ENCODE measurements at places on chromosomes 16 and 17.
A peak's percentile ranks its signal among the peaks of the same experiment; 100 is the strongest.

- DNase-seq = no peak
These were observed 889 bp upstream of the ZNF423 start for GRCh38 chr16:49856672-49857330.

- DNase-seq = no peak
These were observed 122.3 kb downstream of the MRTFB start for GRCh38 chr16:14193316-14193871.

GRCh38 chr17:72253597-72253996 lies 132.8 kb downstream of the SOX9 start:
- no peak for DNase-seq

- DNase-seq = no peak
These were observed 79.3 kb downstream of the MRC2 start for GRCh38 chr17:62706598-62707424.

DNA sequence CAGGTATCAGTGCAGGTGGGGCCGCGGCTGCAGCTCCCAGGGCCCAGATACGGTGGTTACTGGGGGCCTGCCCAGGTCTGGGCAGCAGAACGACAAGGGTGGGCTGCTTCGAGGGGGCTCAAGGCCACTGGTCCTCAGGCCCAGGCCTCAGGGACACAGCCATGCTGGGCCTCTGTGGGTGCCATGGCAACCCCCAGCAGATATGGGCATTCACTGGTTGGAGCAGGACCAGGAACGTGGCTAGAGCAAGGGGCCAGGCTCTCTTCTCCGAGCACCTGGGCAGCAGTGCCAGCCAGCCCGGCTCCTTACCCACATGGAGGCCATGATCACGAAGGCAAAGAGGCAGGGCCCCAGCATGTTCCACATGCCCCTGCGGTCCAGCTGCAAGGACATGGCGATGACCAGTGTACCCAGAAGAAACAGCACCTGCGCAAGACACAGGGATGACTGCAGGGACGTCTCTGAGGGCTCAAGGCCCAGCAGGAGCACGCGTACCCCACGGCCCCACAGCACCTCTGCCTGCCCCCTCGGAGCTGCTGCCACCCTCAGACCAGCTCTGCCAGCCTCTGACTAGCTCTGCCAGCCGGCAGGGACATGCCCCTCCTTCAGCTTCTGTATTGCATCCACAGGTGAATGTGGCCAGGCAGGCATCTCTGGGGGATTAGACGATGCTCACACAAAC lies 2.1 kb upstream of the MRPL28 start:
- DNase-seq = no peak

GRCh38 chr16:64240586-64240985 lies 881.3 kb downstream of the CDH11 start:
- peak; percentile 93 for DNase-seq

DNA sequence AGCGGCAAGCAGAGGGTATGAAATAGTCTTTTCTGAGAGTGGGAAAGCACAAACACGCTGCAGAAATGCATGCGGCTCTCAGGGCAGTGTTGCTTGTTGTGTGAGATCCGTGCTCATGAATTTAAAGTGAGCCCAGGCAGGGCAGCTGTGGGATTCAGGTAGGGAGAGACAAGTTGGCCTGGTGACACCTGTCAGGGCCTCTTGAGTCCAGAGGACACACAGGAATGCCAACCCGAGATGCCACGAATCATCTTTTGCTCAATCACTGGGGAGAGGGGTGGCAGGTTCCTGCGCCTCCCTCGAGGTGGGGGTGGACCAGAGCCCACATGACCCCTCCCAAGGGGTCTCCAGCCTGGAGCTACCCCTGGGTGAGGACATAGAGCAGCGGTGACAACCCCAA lies 211.9 kb downstream of the GSG1L start:
- DNase-seq = no peak

DNA sequence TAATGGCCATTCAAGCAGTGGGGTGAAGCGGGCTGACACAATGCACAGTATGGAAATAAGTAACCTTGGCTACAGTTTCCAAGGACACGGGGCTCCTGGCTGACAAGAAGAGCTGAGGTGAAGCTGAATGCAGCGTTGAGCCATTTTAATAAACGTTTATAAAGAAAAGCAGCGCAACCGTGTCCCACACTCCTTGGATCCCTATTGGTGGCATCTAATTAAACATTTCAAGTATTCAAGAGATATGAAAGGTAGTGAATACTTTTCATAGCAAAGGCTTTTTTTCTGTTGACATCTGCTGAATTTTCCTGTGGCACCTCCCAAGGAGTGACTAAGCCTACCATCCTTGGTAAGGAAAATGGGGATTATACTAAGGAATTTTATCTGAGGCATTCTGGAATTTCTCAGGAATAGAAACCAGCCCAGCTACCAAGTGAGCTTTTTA lies 26.5 kb downstream of the DUSP14 start:
- DNase-seq = no peak

- no peak for DNase-seq
These were observed 35.6 kb upstream of the MNT start for GRCh38 chr17:2436316-2436905.

GRCh38 chr17:43547659-43548256 lies 1.6 kb upstream of the ETV4 start:
- DNase-seq = no peak

DNA sequence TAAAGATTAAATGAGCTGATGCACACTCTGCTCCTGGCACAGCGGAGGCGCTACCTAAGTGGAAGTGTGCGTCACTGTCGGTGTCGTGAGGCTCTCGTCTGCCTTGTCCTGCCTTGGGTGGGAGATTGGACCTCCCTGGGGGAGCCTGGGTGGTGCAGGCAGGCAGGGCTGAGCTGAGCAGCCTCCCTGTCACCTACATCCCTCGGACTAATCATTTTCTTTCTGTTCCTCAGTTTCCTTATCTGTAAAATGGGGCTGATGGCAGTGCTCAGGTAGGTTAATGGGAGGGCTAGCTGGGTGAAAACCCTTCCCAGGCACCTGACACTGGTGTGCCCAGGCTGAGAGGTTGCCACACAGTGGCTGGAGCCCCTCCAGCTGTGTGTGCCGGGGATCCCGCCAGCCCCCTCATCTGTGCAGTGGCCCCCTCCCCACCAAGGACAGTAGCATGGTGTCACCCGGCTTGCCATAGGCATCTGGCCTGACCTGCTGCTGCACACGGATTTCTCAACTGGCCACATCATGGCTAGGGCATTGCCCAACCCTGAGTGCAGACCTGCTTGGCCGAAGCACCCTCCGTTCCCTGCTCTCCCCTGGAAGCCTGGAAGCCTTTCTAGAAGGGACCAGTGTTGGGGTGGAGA lies 4.3 kb downstream of the ADCY7 start:
- no peak for DNase-seq

DNA sequence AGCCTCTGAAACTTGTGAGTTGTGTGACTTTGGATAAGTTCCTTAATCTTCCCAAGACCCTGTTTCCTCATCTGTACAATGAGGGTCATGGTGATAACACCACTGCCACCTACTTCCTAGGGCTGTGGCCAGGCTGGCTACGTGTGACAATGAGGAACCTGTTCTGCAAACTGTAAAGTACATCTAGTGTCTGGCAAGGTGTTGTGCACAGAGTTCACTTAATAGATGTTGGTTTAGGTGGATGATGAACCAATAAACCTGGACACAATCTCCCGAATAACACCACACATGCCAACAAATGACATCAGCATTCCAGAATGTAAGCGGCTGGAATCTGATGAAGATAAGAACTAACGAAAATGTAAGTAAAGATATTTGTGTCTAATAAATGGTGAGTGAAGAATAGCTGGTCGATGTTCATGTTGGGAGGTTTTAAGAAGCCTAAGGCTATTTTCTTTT lies 82.3 kb downstream of the MARCHF10 start:
- DNase-seq = peak; percentile 39

GRCh38 chr16:57029161-57030160 lies 40.1 kb downstream of the NLRC5 start:
- DNase-seq = peak; percentile 51

GRCh38 chr16:6193718-6194117 lies 1096.1 kb upstream of the EEF2KMT start:
- peak; percentile 19 for DNase-seq

DNA sequence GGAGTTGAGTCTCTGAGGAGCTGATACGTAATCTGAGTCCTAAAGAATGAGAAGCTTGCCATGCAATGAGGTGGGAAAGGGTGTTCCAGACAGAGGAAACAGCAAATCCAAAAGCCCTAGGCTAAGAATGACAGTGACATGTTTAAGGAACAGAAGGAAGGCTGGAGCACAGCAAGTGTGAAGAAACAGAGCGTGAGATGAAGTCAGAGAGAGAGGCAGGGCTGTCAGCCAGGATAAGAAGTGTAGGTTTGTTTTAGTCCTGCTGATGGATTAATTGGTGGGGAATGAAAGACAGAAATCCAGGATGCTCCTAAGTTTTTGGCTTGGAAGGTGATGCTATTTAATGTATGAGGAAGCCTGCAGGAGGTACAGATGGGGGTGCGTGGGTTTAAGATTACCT lies 14.5 kb downstream of the MMP28 start:
- no peak for DNase-seq

DNA sequence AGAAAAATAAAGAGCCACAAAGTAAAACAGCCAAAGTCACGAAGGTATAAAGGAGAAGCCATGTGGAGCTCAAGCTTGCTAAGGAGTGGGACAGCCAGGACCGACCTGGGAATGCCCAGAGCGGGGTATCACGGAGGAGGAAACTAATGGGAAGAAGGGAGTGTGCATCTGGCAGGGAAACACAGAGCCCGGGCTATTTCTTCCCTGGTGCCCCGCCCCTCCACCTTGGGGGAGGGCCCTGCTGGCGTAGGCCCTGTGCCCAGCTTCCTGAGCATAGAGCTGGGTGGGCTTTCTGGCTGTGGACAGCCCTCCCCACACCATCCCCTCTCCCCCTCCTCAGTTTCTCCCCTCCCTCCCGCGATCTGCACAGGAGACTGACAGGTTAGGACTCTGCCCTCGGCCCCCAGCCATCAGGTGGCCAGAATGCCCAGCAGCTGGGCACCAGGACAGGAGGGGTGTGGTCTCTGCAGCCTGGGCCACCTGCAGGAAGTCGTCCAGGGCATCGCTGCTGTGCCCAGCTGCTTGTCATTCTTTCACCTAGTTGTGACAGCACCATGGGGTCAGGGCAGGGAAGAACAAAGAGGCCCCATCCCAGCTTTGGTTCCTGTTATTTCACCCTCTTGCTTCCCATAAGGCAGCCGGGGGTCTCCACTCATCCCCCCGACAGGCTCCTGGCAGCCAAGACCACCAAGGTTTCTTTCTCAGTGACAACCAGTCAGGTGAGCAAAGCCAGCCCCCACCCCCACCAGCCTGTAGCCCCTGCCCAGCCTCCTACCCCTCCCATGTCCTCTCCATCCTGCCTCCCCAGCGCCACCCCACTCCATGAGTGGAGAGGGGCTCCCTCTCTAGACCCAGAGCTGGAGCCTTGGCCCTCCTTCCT lies 7.1 kb upstream of the DCAF7 start:
- no peak for DNase-seq

GRCh38 chr16:6063526-6063925 lies 965.9 kb upstream of the EEF2KMT start:
- no peak for DNase-seq

DNA sequence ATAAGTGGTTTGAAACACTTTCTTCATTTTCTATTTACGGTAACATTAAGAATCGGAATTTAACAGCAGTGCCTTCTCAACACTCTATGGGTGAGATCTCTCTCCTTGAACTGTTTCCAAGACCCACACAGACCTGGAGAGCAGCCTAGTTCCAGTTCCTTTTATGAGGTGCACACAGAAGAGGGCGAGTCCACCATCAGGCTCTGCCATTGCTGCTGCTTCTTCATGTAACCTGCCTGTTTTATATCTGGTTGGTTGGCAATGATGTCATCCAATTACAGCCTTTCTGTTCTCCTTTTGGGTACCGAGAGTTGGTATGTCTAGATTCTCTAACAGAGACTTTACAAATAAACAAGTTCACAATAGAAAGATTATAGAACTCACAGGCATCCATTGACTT lies 225.7 kb downstream of the UTP18 start:
- DNase-seq = no peak

GRCh38 chr17:49845321-49845720 lies 2.5 kb downstream of the TAC4 start:
- no peak for DNase-seq

- no peak for DNase-seq
These were observed 65.3 kb upstream of the CNEP1R1 start for GRCh38 chr16:49959552-49960277.

DNA sequence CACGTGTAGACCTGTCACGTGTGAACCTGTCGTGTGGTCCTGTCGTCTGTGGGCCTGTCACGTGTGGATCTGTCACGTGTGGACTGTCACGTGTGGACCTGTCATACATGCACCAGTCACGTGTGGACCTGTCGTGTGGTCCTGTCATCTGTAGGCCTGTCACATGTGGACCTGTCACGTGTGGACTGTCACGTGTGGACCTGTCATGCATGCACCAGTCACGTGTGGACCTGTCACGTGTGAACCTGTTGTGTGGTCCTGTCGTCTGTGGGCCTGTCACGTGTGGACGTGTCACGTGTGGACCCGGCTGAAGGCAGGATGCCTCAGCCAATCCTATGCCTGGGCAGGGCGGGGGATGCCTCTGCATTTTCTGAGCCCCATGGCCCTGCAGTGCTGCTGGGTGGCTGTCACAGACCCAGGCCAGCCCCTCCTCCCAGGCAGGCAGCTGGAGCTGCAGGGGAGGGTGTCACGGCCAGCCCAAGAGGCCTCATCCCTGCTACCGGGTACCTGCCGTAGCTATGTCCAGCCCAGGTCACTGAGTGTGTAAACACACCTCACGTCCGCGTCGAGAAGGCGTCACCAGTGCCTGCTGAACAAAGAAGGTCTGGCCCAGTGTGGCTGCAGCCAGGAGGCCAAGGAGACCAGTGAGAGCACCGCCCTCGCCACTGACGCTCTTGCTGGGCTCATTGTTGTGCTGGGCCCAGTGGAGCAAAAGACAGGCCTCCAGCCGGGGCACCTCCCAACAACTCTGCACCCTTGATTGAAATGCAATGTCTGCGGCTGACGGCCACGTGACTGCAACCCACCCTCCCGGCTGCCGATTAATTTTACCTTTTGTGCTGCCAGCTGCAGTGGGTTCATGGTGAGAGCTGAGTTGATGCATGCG lies 18.6 kb upstream of the ACSF3 start:
- no peak for DNase-seq

DNA sequence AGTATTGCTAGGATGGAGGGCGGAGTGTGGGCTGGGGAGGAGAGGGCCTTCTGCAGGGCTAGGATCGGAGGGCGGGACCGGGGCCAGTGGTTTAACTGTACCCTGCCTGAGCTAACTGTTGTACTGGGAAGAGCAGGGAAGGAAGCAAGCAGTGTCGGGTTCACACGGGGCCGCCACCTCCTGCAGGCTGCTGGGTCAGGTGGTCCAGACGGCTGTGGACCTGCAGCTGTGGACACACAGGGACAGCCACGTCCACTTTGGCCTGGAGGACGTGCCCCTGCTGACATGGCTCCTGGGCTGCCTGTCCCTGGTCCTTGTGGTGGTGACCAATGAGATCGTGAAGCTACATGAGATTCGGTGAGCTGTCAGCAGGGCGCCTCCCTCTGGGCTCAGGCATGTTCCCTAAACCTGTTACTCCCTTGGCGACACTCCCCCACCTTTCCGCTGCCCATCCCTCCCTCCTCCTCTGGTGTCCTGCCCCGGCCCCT lies 16.6 kb downstream of the CASKIN2 start:
- no peak for DNase-seq

- no peak for DNase-seq
These were observed 203.4 kb downstream of the SHISA9 start for GRCh38 chr16:13104772-13105171.
